ENCODE measurements at places on chromosomes 6 and 20.

GRCh38 chr6:43986177-43986825 is 141.0 kb downstream of the MRPL14 start:
- DNase-seq, result no peak

- no peak for DNase-seq
Measured at GRCh38 chr20:50624351-50625016, 66.9 kb downstream of the RIPOR3 start.

DNA sequence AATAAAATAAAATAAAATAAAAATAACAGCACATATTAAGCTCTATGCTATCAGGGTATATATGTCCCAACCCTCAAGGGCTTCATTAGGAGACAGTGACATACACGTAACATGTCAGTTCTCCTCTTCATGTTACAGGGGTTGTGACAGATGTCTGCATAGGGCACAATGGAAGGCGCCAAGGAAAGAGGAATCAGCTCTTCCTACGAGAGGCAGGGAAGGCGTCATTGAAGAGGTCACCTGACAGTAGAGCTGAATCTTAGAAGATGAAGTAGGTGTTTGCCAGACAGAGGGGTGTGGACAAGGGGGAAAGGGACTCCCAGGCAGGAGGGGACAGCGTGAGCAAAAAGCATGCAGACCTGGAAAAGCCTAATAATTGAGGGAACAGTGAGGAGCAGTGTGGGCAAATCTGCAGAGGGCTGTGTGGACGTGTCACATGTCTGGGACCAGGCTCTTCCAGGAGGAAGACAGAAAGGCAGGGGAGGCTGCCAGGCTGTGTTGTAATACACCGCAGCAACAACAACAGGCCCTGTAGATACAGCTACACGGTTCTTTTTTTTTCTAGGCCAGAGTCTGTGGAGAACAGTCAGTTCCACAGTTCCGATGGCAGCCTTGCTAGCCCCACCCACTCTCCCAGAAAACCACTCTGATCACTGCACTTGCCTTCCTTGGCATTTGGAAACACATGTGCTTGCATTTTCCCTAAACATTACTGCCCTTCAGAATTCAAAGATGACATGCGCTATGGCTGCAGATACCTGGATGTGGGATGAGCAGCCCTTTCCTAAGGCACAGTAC is 2.5 kb upstream of the FKBP5 start:
- peak; percentile 74 for DNase-seq

GRCh38 chr6:148517470-148517869 is 174.8 kb downstream of the SASH1 start:
- no peak for DNase-seq

- no peak for DNase-seq
Measured at GRCh38 chr20:33159713-33160112, 8.2 kb upstream of the BPIFA2 start.

DNA sequence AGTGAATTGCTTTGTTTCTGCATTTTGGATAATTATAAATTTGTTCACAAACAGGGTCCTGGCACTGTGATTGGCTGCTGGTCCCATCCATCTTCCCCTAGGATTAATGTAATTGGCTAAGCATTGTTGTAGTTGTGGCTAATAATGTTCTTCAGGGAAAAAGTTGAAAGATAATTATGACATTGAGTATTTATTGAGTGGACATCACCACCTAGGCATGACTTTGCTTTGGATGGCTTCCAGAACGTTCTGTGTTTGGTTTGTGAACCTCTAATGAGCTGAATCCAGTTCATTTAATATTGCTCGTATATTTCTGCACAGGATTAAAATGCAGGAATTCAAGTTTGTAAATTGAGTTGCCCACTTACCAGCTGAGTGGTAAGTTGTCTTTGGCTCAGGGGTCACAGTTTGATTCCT is 55.1 kb downstream of the ARID1B start:
- peak; percentile 42 for DNase-seq
